Endothelial cell (in vitro differentiated cells): ENCODE measurements at places on chromosomes 1 and 21.

DNA sequence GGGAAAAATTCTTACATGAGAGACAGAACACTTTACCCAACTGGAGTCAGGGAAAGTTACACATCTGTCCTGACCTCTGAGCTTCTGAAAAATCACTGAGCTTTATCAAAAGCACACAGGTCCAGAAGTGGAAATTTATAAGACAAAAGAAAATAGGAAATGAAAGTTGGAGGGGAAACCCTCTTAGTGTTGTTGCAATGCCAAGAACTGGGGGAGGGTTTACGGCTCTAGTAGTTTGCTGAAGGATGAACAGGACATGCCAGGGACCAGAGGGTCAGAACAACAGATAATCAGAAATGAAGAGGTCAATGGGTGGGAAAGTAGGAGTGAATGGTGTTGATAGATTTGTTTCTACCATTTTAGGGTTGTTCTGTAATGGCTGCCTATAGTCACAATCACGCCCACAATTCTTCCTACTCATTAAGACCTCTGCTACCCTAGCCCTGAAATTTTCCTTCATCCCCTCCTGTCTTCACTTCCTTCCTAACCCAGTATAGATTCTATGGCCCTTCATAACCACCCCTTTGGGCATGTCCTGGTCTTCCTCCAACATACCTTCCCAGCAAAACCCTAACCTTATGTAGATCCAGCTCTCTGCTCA, 30.3 kb upstream of the FMOD start:
- H3K27me3 ChIP-seq = no peaks in the 10 kb centered on the region
- H3K4me3 ChIP-seq = no peak overlapping the region
- peaks cover 12% of the 10 kb centered on the region for H3K4me1 ChIP-seq
- H3K27ac ChIP-seq = no peak overlapping the region

DNA sequence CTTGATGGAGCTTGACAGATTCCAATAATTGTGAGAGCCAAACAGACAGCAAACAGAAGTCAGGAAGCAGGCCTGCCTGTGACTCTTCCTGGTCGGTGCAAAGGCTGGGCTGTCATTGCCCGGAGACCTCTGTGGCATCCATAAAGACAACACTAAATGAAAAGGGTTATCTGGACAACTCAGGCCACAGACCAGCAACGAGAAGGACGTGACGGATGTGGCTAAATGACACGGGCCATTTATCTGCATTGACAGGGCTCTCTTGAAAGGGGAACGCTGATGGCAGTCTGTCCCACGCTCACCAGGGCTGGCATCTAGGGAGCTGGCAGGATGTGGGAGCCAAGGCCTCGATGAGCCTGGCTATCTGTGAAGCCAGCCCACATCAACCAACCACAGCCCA, 35.0 kb downstream of the HMGB4 start:
- no peaks in the 10 kb centered on the region for H3K4me1 ChIP-seq
- no peaks in the 10 kb centered on the region for H3K36me3 ChIP-seq
- no peaks in the 10 kb centered on the region for H3K27me3 ChIP-seq
- H3K27ac ChIP-seq = no peak overlapping the region

DNA sequence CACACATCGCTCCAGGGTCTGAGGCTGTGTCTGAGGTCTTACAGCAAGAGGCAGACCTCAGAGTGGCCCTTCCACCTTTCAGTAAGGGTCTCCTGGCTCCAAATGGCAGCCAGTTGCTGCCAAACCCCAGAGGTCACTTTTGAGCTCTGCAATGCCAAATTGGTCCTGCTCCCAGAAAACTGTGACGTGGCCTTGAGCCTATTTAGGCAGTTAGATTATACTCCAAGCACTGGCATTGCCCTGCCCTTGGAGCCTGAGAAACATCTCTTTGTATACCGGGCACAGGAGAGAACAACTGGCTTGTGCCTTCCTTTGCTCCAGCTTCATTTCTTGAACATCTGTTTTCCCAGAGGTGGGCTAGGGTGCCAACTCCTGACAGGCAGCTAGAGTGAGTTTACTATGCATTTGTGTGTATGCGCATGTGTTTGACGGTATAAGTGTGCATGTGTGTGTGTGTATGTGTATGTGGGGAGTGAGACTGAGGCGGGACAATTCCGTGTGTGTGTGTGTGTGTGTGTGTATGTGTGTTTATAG, 134.5 kb downstream of the IER5 start:
- no peak for DNase-seq
- no peaks in the 10 kb centered on the region for H3K4me1 ChIP-seq
- no peak overlapping the region for H3K27ac ChIP-seq
- peaks cover 6% of the 10 kb centered on the region for H3K27me3 ChIP-seq

- no peak overlapping the region for H3K4me3 ChIP-seq
- no peaks in the 10 kb centered on the region for H3K27me3 ChIP-seq
- no peaks in the 10 kb centered on the region for H3K36me3 ChIP-seq
- no peak overlapping the region for H3K27ac ChIP-seq
Measured at GRCh38 chr1:51032936-51033335, 62.9 kb downstream of the CDKN2C start.

DNA sequence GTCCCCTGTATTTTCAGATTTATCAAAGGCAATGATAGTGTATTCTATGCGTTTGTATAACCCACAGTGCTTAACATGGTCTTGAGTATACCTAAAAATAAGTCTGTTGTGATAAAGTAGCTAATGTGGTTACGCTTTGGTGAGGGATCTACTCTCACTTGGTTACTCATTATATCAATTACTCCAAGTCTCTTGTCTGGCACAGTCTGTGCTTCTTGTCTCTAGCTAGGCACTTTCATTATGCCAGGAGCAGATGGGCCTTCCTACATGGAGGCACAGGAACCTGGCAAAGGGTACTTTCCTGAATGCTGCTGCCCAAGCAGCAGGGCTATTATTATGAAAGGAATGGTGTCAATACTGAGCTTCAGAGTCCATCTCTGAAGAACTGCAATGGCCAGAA, 4.2 kb upstream of the PTPN22 start:
- H3K4me3 ChIP-seq = no peak overlapping the region
- H3K27ac ChIP-seq = no peak overlapping the region
- no peak for DNase-seq

DNA sequence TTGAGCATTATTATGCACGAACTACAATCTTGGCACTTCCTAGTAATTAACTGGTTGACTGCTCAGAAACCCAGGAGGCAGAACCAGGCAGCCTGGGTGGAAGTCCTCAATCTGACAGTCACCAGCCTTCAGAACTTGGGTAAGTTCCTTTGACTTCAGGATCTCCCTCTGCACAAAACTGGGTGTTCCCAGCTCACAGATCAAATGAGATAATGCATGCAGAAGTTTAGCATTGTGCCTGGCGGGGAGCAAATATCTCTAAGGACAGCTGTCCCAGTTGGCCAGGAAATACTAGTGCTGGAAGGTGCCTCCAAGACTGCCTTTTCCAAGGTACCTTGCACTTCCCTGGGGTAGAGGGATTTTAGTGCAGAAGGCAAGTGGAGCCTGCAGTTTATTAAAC, 294.8 kb downstream of the PCP4 start:
- no peaks in the 10 kb centered on the region for H3K36me3 ChIP-seq
- no peaks in the 10 kb centered on the region for H3K27me3 ChIP-seq
- H3K27ac ChIP-seq = no peak overlapping the region
